Activated CD4-positive, alpha-beta T cell treated with anti-CD3 and anti-CD28 coated beads, Interleukin-2, amount 10 ng/mL, durations not matched to agents 7 days and 5 days (primary cell): ENCODE measurements at places on chromosomes 1 and 21.
A peak's percentile ranks its signal among the peaks of the same experiment; 100 is the strongest.

DNA sequence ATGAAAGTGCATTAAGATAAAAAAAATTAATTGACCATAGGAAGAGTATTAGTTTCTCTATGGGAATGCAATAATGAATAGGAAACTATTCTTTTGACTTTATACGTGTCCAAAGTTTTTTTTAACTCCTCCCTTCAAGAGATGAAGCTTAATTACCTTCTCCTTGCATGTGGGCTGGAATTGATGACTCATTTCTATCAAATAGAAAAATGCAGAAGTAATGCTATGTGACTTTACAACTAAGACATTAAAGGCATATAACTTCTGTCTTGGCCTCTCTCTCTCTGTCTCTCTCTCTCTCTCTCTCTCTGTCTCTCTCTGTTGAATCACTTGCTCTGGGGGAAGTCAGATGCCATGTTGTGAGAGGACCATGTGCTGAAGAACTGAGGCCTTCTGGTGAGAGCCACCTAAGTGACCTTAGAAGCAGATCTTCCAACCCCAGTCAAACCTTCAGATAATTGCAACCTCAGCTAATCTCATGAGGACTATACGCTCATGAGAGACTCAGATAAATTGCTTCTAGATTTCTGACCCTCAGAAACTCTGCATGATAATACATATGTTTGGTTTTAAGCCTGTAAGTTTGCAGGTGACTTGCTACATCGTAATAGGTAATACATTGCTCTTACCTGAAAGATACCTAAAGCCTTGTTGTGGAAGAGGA, 414.2 kb downstream of the KCNT2 start:
- no peak for DNase-seq

- no peak for DNase-seq
Observed at GRCh38 chr21:38314558-38314957, 57.8 kb downstream of the KCNJ15 start.

DNA sequence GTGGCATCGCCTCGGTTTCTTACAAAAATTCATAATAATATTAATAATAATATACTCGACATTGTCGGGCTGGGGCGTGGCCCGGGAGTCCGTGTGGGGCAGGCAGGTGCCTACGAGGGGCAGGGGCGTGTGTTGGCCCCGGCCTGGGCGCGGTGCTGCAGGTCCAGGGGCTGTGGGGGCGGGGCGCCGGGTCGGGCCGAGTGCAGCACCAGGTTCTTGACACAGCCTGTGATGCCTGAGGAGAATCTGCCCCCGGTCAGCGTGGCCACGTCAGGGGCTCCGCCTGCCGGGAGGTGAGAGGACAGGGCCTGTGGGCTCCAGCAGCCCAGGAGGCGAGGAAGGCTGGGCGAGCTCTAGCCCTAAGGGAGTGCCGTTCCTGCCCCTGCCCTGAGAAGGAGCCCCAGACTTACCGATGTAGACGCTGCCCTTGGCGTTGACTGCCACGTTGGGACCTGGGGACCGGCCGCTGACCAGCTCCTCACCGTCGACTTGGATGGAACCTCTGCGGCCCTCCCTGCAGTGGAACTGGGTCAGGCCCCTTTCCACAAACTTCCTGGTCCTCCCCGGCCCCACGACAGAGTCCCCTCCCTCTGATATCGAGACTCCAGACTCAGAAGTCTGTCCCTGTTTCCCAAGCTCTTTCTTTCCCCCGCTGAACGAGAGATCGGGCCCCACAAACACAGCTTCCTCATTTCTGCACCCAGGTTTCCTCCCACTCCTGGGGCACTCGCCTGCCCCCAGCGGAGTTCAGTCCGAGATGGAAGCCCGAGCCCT, 11.3 kb downstream of the LDLRAD2 start:
- no peak for DNase-seq

DNA sequence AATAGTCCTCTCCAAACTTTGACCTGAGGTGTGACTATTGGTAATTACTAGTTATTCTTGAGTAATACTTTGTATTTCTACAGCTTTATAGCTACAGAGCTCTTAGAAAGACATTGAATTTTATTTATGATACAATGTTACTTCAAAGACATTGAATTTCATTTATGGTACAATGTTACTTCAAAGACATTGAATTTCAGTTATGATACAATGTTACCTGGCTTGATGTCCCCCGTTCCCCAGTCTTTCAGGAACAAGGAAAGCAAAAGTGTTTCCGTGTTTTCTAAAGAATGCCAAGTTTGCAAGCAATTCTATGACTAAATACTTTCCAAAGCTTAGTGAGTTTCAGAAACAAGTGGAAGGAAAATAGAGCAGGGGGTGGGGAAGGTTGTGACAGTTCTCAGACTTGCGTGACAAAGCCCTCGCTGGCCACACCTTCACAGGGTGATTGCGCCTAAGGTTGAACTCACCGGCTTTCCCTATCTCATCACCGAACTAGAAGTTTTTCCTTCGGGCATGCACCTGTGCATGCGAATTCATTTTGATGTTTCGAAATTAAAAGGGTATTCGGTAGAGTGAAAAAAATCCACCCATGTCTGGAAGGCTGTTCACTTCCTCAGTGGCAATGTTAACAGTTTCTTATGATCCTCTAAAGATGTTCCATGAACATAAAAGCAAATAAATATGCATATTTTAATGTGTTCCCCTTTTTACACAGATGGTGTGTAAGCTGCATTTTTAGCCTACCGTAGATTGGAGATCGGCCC, 909 bp upstream of the PAXBP1 start:
- DNase-seq = peak; percentile 66

- DNase-seq = no peak
Observed at GRCh38 chr21:46480466-46480865, 21.8 kb downstream of the DIP2A start.

- no peak for DNase-seq
Observed at GRCh38 chr1:30683699-30684098, 39.7 kb downstream of the MATN1 start.

DNA sequence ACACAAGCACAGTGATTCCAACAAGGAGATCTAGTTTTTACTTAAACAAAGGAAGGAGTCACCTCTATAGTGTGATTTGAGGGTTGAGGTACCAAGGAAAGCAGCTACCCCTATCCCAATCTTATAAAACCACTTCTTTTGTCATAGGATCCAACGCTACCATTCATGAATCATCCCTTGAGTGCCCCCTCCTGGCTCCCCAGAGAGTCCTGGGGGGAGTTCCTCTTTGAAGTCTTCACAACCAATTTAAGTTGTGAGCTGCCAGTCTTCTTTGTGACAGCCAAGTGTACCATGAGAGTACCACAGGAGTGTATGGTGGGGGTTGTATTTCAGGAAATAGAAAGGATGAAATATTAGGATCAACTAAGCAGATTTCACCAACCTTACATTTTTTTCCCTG, 39.1 kb upstream of the NHLH2 start:
- no peak for DNase-seq

- peak; percentile 84 for DNase-seq
Observed at GRCh38 chr1:26853156-26853555, 9.8 kb upstream of the SFN start.

GRCh38 chr1:82466416-82466815, 665.7 kb downstream of the ADGRL2 start:
- no peak for DNase-seq

GRCh38 chr21:33578959-33579542, 9.4 kb downstream of the DONSON start:
- no peak for DNase-seq

DNA sequence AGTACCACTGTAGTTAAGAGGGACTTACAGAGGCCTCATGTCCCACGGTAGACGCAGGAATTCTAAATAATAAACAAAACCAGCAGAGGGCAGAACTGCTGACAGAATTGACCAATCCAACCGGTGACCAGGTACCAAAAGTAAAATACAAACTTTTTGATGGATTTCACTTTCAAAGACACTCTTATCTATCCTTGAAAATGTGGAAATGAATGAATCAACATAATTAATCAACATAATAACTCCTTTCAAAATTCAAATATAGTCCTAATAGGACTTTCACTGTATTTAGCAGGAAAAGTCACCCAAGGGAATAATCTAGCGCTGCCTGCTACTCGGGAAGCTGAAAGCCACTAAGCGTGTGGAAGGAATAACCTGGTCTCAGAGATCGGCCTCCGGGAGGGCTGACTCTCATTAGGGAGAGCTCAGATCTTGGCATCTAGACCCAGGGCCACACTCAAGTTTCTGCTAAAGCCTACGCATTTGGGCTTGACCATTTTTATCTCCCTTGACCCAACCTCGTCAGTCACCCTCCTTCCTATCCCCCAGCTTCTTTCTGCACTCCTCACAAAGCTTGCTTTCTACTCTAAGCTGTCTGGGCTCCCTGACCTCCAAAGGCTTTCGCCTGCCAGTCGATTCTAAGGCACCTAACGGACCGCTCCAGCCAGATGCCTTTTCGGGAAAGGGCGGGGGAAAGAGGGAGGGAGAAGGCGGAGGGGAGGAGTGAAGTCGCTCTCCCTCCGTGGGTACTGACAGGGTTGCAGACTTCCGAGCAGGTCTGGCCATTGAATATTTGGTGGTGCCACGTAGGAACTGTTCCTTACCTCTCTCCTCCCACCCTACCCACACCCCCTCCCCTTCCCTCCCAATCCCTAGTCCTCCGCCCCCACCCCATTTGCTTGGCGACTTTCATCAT, 1.6 kb downstream of the COL11A1 start:
- DNase-seq = peak; percentile 8

- DNase-seq = no peak
Observed at GRCh38 chr1:55259911-55260609, 44.9 kb upstream of the USP24 start.

DNA sequence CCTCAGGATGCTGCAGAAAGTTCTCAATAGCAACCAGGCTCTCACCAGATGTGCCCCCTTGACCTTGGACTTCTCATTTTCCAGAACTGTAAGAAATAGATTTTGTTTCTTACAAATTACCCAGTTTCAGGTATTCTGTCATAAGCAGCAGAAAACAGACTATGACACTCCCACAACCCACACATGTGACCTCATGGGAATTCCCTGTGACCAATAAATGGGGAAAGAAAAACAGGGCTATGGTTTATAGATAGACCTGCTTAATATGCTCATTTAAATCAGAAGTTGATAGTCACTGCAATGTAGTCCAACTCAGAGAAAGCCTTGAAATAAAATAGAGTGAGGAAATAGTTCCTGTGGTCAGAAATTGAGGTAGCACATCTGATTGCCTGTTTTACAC, 380.9 kb upstream of the PTBP2 start:
- no peak for DNase-seq

GRCh38 chr1:21537511-21537931, 28.3 kb downstream of the ALPL start:
- no peak for DNase-seq

GRCh38 chr21:14076143-14076806, 134.5 kb downstream of the LIPI start:
- DNase-seq = no peak

DNA sequence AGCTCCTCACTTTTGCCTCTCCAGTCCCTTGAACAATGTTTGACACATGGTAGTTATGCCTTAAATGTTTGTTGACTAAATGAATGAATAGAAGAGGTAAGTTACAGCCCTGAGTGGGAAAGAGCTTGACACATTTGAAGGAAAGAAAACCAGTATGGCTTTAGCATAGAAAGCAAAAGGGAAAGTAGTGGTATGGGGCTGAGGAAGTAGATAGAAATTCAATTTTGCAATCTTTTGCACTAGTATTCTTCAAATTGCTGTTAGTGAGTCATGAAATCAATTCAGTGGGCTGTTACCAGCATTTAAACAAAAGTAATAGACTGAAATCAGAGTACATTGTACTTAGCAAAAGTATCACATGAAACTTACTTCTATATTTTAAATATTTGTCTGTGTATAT, 21.1 kb downstream of the PLA2G4A start:
- no peak for DNase-seq

GRCh38 chr1:197663162-197663953, 111.9 kb downstream of the DENND1B start:
- no peak for DNase-seq

DNA sequence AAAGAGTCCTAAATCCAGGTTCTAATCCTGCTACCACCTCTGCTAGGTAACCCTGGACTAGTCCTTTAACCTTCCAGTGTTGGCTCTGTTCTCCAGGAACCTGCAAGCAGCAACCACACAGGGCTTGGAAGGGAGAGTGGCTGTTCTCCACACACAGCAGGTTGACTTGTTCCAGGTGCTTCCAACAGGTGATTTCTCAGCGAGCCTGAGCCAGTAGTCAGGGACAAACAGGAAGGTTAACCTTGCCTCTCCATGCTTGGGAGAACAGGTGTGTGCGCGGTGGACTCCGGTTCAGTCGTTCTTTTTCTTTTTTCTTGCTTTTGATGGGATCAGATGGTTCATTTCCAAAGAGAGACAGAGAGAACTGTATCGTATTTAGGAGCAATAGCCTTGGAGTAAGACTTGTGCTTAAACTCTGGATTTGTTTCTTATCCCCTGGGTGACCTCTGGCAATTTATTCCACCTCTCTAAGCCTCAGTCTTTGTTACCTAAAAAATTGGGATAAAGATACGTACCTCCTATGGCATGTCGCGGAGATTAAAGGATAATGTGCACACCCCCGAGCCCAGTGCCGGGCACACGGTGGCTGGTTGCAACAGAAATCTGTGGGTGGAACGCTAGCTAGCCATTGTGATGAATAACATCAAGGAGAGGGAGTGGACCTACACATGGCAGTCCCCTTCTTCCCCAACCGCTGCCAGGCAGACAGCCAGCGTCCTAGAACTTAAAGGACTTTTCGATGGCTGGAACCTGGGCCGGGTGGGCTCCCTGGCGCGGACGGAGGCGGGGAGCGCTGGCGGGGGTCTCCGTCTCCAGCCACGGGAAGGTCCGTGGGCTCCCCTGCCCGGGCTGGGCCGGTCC, 583 bp upstream of the CACHD1 start:
- no peak for DNase-seq

- peak; percentile 84 for DNase-seq
Observed at GRCh38 chr1:12179111-12179519, 12.3 kb downstream of the TNFRSF1B start.

GRCh38 chr1:244339073-244339692, 112.5 kb downstream of the ADSS2 start:
- DNase-seq = peak; percentile 32

DNA sequence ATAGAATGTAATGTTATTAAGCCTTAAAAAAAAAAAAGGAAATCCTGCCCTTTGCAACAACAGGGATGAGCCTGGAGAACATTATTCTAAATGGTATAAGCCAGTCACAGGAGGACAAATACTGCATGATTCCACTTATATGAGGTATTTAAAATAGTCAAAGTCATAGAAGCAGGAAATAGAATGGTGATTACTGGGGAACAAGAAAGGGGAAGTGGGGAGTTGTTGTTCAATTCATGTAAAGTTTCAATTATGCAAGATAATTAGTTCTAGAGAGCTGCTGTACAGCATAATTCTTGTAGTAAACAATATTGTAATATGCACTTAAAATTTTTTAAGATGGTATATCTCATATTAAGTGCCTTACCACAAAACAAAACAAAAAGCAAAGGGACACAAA, 13.2 kb downstream of the FCER1A start:
- no peak for DNase-seq

GRCh38 chr1:151158751-151159251, 2.4 kb downstream of the TNFAIP8L2 start:
- DNase-seq = no peak

GRCh38 chr1:239817276-239817675, 274.4 kb upstream of the FMN2 start:
- no peak for DNase-seq

GRCh38 chr1:200228081-200228480, 181.8 kb downstream of the ZNF281 start:
- DNase-seq = no peak
